Epithelial cell of prostate (primary cell): ENCODE measurements at places on chromosomes 13 and 19.
A peak's percentile ranks its signal among the peaks of the same experiment; 100 is the strongest.

- no peak for DNase-seq
Measured at GRCh38 chr19:664913-665443, 2.0 kb upstream of the RNF126 start.

DNA sequence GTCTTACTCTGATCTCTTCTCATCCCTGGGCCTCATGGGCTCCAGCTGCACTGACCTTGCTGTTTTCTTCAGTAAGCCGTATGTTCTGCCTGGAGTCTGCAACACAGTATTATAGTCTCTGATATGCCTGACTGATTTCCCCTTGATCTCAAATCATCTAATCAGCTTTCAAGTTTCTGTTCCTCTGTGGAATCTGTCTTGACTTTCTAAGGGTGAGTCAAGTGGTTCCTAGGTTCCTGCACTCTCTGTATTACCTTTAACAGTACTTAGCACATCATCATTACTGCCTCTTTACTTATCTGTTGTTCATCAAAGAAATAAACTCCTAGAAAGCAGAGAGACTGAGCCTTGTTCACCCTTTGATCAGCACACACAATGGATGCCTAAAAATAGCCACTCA is 350.7 kb downstream of the LMO7 start:
- no peak for DNase-seq

DNA sequence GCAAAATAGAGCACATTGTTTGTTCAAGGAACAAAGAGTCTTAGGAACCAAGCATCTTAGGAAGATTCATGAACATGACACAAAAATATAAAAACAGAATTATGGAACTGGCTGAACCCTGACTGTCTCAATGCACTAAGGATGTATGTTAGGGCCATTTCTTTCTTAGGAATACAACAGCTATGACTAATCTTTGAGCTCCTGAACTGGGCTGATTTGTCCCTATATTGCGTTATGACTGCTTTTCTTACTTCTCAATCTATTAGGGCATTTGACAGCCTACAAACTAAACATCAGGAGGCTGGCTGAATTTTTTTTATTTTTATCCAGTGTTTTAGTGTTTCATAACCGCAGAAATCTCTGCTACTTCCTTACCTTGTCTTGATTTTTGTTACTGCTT is 211.2 kb downstream of the OXGR1 start:
- no peak for DNase-seq

DNA sequence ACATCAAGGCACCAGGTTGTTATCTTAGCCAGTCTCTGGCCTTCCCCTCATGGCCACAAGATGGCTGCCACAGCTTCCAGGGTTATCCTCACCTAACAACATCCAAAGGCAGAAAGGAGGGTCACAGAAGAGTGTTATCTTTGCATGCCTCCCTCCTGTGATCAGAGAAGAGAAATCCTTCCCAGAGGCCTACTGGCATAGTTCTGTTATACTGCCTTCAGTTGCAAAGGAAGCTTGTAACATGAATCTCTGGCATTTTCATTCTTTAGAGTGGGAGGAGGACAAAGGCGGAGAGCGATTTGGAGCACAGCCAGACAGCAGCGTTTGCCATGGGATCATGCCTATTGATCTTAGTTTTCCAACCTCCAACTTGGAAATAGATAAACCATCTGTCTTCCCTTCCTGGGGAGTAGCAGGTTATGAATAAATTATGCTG is 135.7 kb downstream of the DNAJC15 start:
- DNase-seq = no peak

DNA sequence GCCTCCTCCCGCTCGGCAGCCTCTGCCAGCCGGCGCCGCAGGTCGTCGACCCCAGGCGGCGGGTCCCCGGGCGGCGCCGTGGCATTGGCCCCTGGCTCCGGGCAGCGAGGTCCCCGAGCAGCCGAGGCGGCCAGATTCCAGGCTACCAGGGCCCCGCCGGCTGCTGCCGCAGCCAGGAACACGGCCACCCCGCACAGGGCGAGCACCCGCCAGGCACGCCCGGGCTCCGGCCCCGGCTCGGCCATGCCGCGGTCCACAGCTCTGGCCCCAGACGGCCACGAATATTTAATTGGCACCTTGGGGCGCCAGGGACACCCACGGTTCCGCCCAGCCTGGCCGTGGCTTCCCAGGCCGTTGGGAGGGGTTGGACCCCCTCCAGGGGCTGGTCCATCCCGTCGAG is at the start of gene CCDC194:
TSS of gene CCDC194 (minus strand) at position 283 of the 400 bp plus-strand sequence. CDS start at position 245, 38 bp downstream.
- no peak for DNase-seq

- DNase-seq = no peak
Measured at GRCh38 chr13:60679131-60679530, 282.1 kb downstream of the TDRD3 start.

DNA sequence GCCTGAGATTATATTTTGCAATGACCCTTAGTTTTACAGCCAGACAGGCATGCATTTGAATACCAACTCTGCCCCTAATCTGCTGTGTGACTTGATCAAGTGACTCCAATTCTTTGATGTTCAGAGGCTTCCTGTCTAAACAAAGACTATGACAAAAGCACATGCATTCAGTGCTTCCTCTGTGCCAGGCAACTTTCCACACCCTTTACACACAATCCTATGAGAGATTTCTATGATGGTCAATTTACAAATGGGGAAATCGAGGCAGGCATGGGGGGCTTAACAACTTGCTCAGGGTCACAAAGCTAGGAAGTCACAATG is 3.7 kb upstream of the LYPD3 start:
- DNase-seq = no peak

DNA sequence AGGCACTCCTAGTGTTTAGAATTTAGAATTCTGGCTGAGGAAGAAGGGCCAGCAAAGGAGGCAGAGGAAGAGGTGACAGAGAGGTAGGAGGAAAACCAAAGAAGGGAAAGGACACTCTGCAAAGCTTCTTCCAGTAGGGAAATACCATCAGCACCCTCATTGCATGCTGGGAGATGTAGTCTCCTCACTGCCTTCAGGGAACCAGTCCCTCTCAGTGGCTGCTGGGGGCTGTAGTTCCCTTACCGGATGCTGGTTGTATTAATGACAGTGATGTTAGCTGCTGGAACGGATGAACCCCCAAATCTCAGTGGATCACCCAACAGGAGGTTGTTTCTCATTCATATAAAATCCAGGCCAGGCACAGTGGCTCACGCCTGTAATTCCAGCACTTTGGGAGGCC is 10.1 kb downstream of the GRIN2D start:
- no peak for DNase-seq

- DNase-seq = no peak
Measured at GRCh38 chr13:78657699-78658629, 991 bp downstream of the OBI1 start.

DNA sequence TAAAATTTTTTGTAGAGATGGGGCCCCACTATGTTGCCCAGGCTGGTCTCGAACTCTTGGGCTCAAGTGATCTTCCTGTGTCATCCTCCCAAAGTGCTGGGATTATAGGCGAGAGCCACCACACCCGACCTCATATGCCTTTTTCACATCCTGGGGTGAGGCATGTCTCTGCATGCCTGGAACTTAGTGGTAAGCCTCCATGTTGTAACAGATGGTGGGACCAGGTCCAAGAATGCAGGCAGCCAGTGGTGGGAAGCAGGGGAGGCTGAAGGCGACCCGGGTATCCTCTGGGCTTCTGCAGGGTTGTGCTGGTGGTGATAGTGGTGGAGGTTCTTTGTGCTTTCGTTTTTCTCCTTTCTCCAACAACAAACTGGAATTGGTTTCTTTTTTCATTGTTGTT is 30.1 kb upstream of the CCDC124 start:
- DNase-seq = peak; percentile 34
